ENCODE measurements at places on chromosomes 6 and 20. TPM values are rescaled to one million over a fixed set of nuclear protein-coding genes. Genes with fewer than 3 reads are reported as not detected.
A peak's percentile ranks its signal among the peaks of the same experiment; 100 is the strongest.

The OR14J1 gene
- total RNA-seq: not detected

The TAGAP gene
- 28.8 TPM for total RNA-seq

The STMN3 gene
- total RNA-seq: 2.5 TPM

The MAP7 gene
- 0.21 TPM for total RNA-seq

The LAMA4 gene
- 0.21 TPM for total RNA-seq

The MOCS3 gene
- 5.2 TPM for total RNA-seq

The PI3 gene
- total RNA-seq: not detected

The TPD52L1 gene
- total RNA-seq: 0.28 TPM

The SENP6 gene
- 52.1 TPM for total RNA-seq

DNA sequence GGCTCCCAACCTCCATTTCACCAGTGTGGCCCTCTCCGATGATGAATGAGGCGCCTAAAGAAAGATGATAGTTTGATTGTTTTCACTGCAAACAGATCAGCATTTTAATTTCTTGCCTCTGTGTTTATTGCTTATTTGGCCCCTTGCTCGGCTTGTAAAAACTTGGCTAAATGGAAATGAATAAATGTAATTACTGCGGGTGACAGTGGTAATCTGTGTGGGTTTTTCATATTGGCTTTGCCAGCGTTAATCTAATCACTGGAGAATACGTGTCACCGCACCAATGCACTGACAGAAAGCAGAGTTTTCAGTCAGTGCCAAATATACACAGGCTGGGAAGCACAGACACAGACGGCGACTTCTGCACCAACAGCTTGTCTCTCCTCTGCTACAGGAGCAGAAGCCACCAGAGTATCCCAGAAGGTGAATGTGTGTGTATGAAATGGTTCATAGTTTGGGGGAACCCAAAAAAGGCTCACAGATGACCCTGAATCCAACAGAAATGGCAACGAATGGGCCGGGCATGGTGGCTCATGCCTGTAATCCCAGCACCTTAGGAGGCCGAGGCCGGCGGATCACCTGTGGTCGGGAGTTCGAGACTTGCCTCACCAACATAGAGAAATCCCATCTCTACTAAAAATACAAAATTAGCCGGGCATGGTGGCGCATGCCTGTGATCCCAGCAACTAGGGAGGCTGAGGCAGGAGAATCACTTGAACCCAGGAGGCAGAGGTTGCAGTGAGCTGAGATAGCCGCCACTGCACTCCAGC, 534.0 kb downstream of the PKHD1 start:
- H3K27me3 ChIP-seq: no peaks in the 10 kb centered on the region
- DNase-seq: no peak
- no peak overlapping the region for H3K27ac ChIP-seq
- H3K4me1 ChIP-seq: no peaks in the 10 kb centered on the region
- H3K4me3 ChIP-seq: no peak overlapping the region

GRCh38 chr20:62023935-62024334, 41.7 kb downstream of the TAF4 start:
- no peaks in the 10 kb centered on the region for H3K36me3 ChIP-seq
- H3K27me3 ChIP-seq: no peaks in the 10 kb centered on the region
- H3K4me3 ChIP-seq: no peak overlapping the region
- peaks cover 20% of the 10 kb centered on the region for H3K4me1 ChIP-seq
- no peak overlapping the region for H3K27ac ChIP-seq

- H3K4me3 ChIP-seq: no peak overlapping the region
- no peaks in the 10 kb centered on the region for H3K36me3 ChIP-seq
- DNase-seq: no peak
- no peak overlapping the region for H3K27ac ChIP-seq
Observed at GRCh38 chr6:3749977-3750316, 1.6 kb downstream of the PXDC1 start.

DNA sequence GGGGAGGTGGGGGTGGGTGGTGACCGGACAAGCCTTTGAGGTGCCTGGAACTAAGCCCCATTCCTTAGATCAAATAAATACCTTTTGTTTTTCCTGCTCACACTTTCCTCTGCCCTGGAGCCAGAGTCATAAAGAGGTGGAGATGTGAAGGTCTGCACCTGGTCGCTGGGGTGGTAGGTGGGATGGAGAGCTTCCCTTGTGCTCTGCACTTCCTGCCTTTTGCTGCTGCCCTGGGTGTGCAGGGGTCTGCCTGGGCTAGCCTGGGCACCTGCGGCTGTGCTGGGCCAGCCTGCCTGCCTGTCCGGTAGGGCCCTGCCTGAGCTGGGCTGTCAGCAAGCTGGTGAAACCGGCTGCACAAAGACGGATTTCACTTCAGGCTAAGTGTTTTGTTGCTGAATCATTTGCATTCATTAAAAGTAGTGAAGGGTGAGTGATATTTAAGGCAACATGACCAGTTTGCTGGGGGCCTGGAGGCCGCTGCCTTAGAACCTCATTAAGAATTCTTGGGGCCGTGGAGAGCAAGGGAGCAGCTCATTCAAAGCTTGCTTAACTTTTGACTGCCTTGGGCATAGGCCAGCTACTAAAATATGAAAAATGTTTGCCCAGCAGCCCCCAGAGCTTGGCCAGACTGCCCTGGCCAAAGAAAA, 20.5 kb downstream of the PTK7 start:
- H3K27ac ChIP-seq: peak overlapping the region; percentile 57
- H3K4me3 ChIP-seq: peak overlapping the region; percentile 9
- no peaks in the 10 kb centered on the region for H3K36me3 ChIP-seq
- no peaks in the 10 kb centered on the region for H3K27me3 ChIP-seq
- DNase-seq: no peak
- peaks cover 19% of the 10 kb centered on the region for H3K4me1 ChIP-seq

- no peak overlapping the region for H3K4me3 ChIP-seq
- DNase-seq: no peak
- H3K4me1 ChIP-seq: no peaks in the 10 kb centered on the region
- H3K27ac ChIP-seq: no peak overlapping the region
Observed at GRCh38 chr6:18457065-18457737, 70.1 kb downstream of the RNF144B start.

- no peak for DNase-seq
- H3K4me1 ChIP-seq: peaks cover 20% of the 10 kb centered on the region
- H3K36me3 ChIP-seq: peaks cover 29% of the 10 kb centered on the region
- no peaks in the 10 kb centered on the region for H3K27me3 ChIP-seq
- no peak overlapping the region for H3K27ac ChIP-seq
Observed at GRCh38 chr6:33699131-33699530, 12.4 kb downstream of the UQCC2 start.

DNA sequence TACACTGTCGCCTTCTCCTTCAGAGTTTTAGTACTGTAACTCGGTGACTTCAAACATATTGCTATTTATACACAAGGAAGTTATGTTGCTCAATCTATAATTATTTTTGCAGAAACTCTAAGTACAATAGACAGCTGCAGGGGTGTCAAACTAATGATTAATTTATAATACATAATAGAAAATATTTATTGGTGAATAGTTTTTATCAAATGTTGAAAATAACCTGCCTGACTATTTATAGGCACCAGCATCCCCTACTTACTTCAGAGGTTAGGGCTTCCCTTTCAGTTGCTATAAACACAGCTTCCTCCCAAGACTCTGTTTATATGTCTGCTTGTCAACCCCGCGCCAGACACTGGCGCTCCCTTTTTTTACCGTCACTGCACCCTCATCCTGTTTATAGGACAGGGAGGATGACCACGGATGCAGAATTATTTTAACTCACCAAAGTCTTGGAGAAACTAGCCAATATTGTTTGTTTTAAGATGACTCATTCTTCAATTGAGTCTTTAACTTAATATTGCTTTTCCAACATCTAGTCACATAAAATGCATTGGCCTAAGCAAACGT, 225.0 kb downstream of the ALDH8A1 start:
- H3K4me1 ChIP-seq: no peaks in the 10 kb centered on the region
- no peaks in the 10 kb centered on the region for H3K36me3 ChIP-seq
- no peak overlapping the region for H3K27ac ChIP-seq
- peaks cover 4% of the 10 kb centered on the region for H3K27me3 ChIP-seq
- no peak overlapping the region for H3K4me3 ChIP-seq
- no peak for DNase-seq

- H3K4me1 ChIP-seq: no peaks in the 10 kb centered on the region
- H3K4me3 ChIP-seq: no peak overlapping the region
- DNase-seq: no peak
- H3K27me3 ChIP-seq: no peaks in the 10 kb centered on the region
Observed at GRCh38 chr6:54860739-54861138, 14.2 kb downstream of the FAM83B start.

GRCh38 chr20:584161-584970, 25.7 kb downstream of the TCF15 start:
- H3K4me3 ChIP-seq: no peak overlapping the region
- DNase-seq: no peak
- H3K4me1 ChIP-seq: peaks cover 8% of the 10 kb centered on the region

- no peak for DNase-seq
- H3K4me1 ChIP-seq: no peaks in the 10 kb centered on the region
- H3K27ac ChIP-seq: no peak overlapping the region
- H3K27me3 ChIP-seq: no peaks in the 10 kb centered on the region
- no peak overlapping the region for H3K4me3 ChIP-seq
Observed at GRCh38 chr6:163955756-163956155, 541.2 kb downstream of the QKI start.

DNA sequence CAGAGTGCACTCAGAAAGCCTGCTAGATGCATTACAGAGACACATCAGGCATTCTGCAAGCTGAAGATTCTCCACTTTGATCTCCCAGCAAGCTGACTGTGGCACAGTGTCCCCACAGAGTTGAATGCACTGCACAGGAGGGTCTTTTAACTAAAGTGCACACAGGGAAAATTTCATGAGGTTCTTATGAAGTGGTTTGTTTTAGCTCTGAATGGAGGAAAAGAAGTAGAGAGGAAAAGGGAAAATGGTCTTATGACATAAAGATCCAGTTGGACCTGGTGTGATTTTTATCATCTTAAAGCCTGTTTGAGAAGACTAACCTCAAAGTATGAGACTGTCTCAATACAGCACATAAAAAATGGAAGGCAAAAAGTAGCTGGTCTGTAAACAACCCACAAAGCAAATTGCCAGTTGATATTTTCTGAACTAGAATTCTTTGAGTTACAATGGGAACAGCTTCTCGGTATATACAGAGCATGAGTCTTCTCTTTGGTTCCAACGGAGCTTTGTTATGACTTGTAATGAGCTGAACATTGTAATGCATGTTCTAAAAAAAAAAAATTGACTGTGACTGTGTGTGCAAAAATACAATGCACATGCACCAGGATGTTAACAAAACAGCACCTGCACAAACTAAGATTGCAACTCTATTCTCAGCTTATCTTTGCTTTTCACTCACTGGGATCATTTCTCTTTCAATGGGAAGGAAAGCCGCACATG, 383.0 kb upstream of the ID4 start:
- H3K27me3 ChIP-seq: no peaks in the 10 kb centered on the region
- DNase-seq: no peak
- no peak overlapping the region for H3K27ac ChIP-seq
- no peaks in the 10 kb centered on the region for H3K4me1 ChIP-seq

DNA sequence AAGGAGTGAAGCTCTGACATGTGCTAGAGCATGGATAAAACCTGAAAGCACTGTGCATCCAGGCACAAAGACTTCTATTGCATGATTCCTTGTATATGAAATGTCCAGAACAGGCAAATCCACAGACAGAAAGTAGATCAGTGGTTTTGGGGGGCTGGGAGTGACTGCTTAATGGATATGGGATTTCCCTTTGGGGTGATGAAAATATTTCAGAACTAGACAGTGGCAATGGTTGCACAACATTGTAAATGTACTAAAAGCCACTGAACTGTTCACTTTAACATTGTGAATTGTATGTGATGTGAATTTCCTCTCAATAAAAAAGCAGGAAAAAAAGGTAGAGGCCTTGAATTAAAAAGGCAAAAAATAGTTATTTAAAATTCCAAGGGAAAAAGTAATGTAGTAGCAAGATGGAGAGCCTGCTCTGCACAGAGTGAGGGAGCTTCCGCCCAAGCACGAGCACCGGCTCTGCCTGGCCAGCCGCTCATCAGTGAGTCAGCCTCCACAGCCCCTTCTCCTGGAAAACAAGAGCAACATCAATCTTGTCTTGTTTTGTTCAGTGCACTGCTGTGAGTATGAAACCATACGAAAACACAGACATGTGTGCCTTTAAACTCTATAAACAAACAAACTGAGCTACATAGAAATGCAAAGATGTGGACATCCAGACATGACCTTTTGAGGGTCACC, 74.6 kb upstream of the THBS2 start:
- DNase-seq: no peak
- H3K27me3 ChIP-seq: no peaks in the 10 kb centered on the region
- H3K36me3 ChIP-seq: no peaks in the 10 kb centered on the region
- H3K4me3 ChIP-seq: no peak overlapping the region

DNA sequence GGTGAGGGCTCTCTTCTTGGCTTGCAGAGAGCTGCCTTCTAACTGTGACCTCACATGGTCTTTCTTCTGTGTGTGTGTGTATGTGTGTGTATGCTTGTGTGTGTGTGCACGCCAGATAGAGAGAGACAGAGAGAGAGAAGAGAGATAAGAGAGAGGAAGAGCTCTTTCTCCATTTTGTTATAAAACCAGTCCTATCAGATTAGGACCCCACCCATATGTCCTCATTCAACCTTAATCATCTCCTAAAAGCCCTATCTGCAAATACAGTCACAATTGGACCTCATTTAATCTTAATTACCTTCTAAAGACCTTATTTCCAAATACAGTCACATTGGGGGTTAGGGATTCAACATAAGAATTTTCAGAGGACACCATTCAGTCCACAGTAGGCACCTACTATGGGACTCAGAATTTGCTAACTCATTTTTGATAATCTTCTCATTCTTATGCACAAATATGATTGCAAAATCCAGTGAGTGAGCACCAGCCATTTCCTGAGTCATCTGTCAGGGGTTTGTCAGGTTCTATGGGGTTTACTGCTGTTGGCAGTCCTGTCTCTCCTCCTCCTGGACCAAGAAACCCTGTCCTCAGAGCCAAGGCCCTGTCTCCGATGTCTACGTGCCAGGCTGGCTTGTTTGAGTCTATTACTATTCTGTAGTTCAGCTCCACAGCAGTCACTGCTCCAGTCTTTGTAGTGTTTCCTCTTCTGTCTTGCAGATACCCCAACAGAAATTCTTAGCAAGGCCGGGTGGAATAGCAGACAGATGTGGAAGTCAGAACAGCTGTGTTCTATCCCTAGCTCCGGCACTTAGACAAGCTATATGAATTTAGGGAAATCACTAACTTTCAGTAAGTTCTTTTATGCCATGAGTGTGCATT, 59.0 kb upstream of the FAM184A start:
- H3K4me1 ChIP-seq: peaks cover 8% of the 10 kb centered on the region
- no peaks in the 10 kb centered on the region for H3K36me3 ChIP-seq
- DNase-seq: no peak
- no peaks in the 10 kb centered on the region for H3K27me3 ChIP-seq

DNA sequence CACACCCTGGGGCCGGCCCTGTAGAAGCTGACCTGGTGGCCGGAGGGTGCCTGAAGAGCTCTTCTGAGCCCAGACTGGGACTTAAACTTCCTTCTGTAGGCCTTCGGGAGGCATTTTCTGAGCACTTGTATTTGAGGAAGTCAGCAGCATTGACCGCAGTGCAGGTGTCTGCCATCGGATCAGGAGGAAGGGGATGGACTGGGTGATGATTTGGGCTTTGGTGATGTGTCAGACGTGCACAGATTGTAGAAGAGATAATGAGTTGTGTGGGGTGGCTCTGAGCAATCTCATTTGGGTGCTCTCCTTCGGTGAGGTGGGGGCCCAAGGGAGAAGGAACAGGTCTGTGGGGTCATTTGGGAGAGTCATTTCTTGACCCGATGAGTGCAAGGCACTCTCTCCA, 150.9 kb downstream of the ARID1B start:
- H3K4me3 ChIP-seq: no peak overlapping the region
- H3K27ac ChIP-seq: no peak overlapping the region
- no peak for DNase-seq
- H3K36me3 ChIP-seq: no peaks in the 10 kb centered on the region
- no peaks in the 10 kb centered on the region for H3K27me3 ChIP-seq

All from GM12878 (cell line).